Activated CD4-positive, alpha-beta T cell treated with anti-CD3 and anti-CD28 coated beads, Interleukin-2, amount 10 ng/mL, durations not matched to agents 7 days and 5 days (primary cell): ENCODE measurements at places on chromosomes 2 and 18. TPM values are rescaled to one million over a fixed set of nuclear protein-coding genes. Genes with fewer than 3 reads are reported as not detected.

Gene ALPP
- not detected for total RNA-seq

Gene MAP3K2
- 48.9 TPM for total RNA-seq

Gene SEPTIN10
- total RNA-seq, result 1.7 TPM

Gene HOXD8
- not detected for total RNA-seq

Gene ZSWIM2
- not detected for total RNA-seq

Gene INHBB
- total RNA-seq, result not detected

Gene L3MBTL4
- 0.33 TPM for total RNA-seq

Gene RNU2-63P
- total RNA-seq, result 1.9 TPM

Gene AMER3
- not detected for total RNA-seq

- no peaks in the 10 kb centered on the region for H3K27me3 ChIP-seq
- H3K4me3 ChIP-seq, result no peak overlapping the region
- no peak overlapping the region for H3K27ac ChIP-seq
- no peaks in the 10 kb centered on the region for H3K4me1 ChIP-seq
Measured at GRCh38 chr18:53909668-53910067, 314.8 kb downstream of the MBD2 start.

- no peak for DNase-seq
- no peak overlapping the region for H3K4me3 ChIP-seq
- peaks cover 2% of the 10 kb centered on the region for H3K27me3 ChIP-seq
- no peak overlapping the region for H3K27ac ChIP-seq
- H3K4me1 ChIP-seq, result no peaks in the 10 kb centered on the region
- no peaks in the 10 kb centered on the region for H3K36me3 ChIP-seq
Measured at GRCh38 chr2:46849721-46850556, 65.7 kb downstream of the MCFD2 start.

DNA sequence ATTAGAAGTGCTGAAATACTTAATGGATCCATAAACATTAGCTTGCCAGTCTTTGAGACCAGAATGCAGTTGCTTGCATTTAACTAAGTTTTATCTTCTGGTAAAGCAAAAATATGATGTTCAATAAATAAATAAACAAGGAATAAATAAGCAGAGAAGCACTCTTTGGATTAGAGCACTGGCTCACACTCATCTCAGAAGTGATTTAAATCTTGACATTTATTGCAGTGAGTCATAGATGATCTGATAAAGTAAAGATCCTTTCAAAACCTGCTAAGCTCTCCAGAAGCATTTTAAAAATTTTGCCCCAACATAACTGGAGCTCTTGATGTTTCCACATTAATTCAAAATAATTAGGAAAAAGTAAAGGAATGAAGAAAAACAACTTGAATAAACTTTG is 66.8 kb downstream of the KYNU start:
- no peak for DNase-seq
- H3K4me3 ChIP-seq, result no peak overlapping the region
- no peak overlapping the region for H3K27ac ChIP-seq
- H3K36me3 ChIP-seq, result no peaks in the 10 kb centered on the region
- H3K4me1 ChIP-seq, result no peaks in the 10 kb centered on the region

GRCh38 chr2:35933031-35933430 is 422.5 kb upstream of the CRIM1 start:
- no peaks in the 10 kb centered on the region for H3K4me1 ChIP-seq
- H3K4me3 ChIP-seq, result no peak overlapping the region

GRCh38 chr2:236679884-236680860 is 110.5 kb downstream of the ACKR3 start:
- DNase-seq, result no peak
- H3K27me3 ChIP-seq, result peaks cover 20% of the 10 kb centered on the region
- no peak overlapping the region for H3K4me3 ChIP-seq
- H3K36me3 ChIP-seq, result no peaks in the 10 kb centered on the region
- no peaks in the 10 kb centered on the region for H3K4me1 ChIP-seq

- no peaks in the 10 kb centered on the region for H3K36me3 ChIP-seq
Measured at GRCh38 chr2:66364495-66365333, 70.2 kb upstream of the MEIS1 start.

GRCh38 chr2:22634167-22634566 is 750.8 kb upstream of the KLHL29 start:
- no peak overlapping the region for H3K4me3 ChIP-seq
- H3K36me3 ChIP-seq, result no peaks in the 10 kb centered on the region
- H3K4me1 ChIP-seq, result no peaks in the 10 kb centered on the region
- no peaks in the 10 kb centered on the region for H3K27me3 ChIP-seq
- no peak for DNase-seq

DNA sequence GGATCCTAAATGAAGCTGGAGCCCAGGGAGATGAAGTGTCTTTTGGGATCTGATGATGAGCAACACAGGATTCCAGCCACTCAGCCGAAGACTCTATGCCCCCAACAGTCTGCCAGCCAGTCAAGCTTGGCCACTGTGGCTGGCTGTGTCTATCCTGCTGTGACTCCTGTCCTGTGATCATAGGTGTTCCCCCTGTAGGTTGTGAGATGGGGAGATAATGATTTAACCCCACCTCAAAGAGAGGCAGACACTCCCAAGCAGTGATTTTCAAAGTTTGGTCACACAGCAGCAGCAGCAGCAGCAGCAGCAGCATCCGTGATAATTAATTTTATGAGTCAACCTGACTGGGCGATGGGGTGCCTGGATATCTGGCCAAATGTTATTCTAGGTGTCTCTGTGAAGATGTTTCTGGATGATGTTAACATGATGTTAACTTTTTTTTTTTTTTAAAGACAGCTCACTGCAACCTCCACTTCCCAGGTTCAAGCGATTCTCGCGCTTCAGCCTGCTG is 21.4 kb upstream of the RHOB start:
- H3K27me3 ChIP-seq, result peaks cover 2% of the 10 kb centered on the region
- H3K4me3 ChIP-seq, result no peak overlapping the region
- no peaks in the 10 kb centered on the region for H3K36me3 ChIP-seq
- peaks cover 28% of the 10 kb centered on the region for H3K4me1 ChIP-seq
- H3K27ac ChIP-seq, result peak overlapping the region; percentile 90

GRCh38 chr2:75199428-75200011 is at the start of gene TACR1:
Gene TACR1 (minus strand): TSS chr2:75199520. CDS start chr2:75198934, 586 bp downstream.
- peak; percentile 61 for DNase-seq
- peaks cover 4% of the 10 kb centered on the region for H3K4me1 ChIP-seq
- H3K27me3 ChIP-seq, result peaks cover 72% of the 10 kb centered on the region
- H3K27ac ChIP-seq, result no peak within 1 kb of the TSS
- no peaks in the 10 kb centered on the region for H3K36me3 ChIP-seq

DNA sequence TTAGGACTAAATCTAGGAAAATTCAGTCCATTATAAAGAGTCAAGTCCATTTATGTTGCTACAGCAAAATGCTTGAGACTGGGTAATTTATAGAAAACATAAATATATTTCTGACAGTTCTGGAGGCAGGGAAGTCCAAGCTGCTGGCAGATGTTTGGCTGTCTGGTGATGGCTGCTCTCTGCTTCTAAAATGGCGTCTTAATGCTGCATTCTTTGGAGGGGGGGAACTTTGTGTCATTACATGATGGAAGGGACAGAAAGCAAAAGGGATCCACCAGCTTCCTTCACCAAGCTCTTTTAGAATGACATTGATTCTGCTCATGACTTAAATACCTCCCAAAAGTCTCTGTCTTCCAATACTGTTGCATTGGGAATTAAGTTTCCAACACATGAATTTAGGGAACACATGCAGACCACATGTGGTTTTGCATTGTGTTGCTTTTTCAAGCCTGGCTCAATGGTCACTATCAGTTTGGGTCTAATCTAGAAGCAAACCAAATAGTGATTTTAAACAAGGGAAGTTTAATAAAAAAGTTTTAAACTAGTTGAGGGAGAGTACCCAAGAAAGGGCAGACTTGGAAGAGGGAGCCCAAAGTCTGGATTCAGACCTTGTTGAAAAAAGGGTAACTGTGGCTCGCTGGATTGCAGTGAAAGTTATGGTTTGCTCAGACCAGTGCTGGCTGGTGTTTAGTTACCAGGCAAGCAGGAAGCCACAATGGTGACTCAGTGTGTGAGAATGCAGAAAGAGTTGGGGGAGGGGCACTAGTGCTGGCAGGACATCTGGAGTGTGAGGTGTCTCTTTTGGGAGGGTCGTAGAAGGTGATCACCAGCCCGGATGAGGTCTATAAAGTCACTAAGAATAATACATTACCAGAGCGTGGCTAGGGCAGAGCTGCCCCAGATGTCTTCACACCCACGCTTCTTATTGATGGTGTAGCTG is 30.8 kb downstream of the C18orf54 start:
- H3K27me3 ChIP-seq, result no peaks in the 10 kb centered on the region
- no peaks in the 10 kb centered on the region for H3K36me3 ChIP-seq
- H3K27ac ChIP-seq, result no peak overlapping the region

- peaks cover 13% of the 10 kb centered on the region for H3K4me1 ChIP-seq
- H3K4me3 ChIP-seq, result no peak overlapping the region
- no peak for DNase-seq
- H3K36me3 ChIP-seq, result no peaks in the 10 kb centered on the region
- peaks cover 16% of the 10 kb centered on the region for H3K27me3 ChIP-seq
Measured at GRCh38 chr2:238952261-238952919, 104.5 kb downstream of the TWIST2 start.

DNA sequence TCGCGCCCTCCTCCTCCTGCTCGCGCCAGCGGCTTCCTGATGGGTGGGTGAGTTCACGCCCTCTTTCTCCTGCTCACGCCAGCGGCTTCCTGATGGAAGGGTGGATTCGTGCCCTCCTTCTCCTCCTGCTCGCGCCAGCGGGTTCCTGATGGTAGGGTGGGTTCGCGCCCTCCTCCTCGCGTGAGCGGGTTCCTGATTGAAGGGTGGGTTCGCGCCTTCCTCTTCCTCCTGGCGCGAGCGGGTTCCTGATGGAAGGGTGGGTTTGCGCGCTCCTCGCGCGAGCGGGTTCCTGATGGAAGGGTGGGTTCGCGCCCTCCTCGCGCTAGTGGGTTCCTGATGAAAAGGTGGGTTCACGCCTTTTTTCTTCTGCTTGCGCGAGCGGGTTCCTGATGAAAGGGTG is 62.0 kb upstream of the MGAT5 start:
- no peak for DNase-seq
- no peak overlapping the region for H3K27ac ChIP-seq
- H3K36me3 ChIP-seq, result peaks cover 14% of the 10 kb centered on the region
- H3K4me1 ChIP-seq, result peaks cover 32% of the 10 kb centered on the region

DNA sequence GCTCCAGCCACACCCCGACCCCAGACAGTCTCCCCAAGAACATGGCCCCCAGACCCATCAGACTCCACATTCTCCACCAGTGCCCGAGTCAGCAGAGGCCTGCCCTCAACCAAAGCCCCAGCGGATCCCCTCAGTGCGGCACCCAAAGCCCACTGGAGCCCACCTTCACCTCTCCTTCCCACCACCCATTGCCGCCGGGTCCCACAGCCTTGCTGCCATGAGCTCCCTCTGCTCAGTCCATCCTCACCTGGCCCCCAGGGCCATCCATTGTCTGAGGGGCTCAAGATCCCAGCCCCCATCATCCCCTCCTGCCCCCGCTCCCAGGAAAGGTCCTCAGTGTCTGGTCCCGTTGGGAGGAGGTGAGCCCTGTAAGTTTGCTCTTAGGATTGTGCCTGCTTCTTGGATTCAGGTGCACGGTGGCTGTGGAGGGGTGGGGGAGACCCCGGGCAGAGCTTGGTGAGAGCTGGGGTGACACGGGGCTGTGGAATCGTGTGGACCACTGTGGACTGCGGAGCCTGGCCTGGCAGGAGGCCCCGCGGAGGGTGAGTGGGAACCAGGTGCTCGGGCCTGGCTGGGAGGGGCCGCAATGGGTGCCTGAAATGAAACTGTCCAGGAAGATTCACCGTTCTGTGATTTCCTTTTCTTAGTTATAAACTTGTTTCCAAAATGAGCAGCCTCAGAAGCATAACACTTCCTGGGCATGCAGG is 32.7 kb upstream of the GPC1 start:
- peaks cover 21% of the 10 kb centered on the region for H3K4me1 ChIP-seq
- H3K36me3 ChIP-seq, result no peaks in the 10 kb centered on the region
- no peak overlapping the region for H3K4me3 ChIP-seq
- no peak for DNase-seq
- H3K27ac ChIP-seq, result peak overlapping the region; percentile 88

DNA sequence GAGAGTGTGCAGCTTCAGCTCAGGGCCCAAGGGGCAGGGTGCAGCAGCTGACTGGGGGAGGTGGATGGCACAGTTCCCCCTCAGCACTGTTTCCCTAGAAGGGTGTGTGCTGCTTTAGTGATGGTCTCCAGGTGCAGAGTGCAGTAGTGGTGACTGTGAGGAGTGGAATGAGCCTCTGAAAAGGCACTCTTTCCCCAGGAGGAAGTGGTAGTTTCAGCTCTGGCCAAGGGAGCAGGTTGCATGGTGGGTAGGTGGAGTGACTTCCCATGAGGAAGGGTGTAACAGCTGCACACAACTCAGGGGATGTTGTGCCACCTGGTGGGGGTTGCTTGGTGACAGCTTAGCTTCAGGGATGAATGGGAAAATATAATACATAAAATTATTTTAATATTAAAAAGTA is 251.5 kb upstream of the NXPH2 start:
- H3K4me1 ChIP-seq, result no peaks in the 10 kb centered on the region
- no peaks in the 10 kb centered on the region for H3K36me3 ChIP-seq
- H3K27ac ChIP-seq, result no peak overlapping the region
- DNase-seq, result no peak
- H3K27me3 ChIP-seq, result no peaks in the 10 kb centered on the region

DNA sequence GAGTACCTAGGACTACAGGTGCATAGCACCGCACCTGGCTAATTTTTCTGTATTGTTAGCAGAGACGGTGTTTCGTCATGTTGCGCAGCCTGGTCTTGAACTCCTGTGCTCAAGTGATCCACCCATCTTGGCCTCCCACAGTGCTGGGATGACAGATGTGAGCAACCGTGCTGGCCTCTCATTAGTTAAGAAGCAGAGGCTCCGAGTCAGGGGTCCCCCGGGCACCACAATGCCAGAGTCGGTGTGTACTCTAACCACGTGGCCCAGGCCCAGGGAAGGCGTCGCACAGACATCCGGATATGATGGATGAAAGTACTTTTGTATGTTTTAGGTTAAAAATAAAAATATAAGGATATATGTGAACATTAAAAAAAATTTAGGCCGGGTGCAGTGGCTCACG is 28.3 kb upstream of the HPCAL1 start:
- DNase-seq, result no peak
- no peak overlapping the region for H3K27ac ChIP-seq
- H3K4me1 ChIP-seq, result peaks cover 14% of the 10 kb centered on the region
- H3K36me3 ChIP-seq, result no peaks in the 10 kb centered on the region
- no peak overlapping the region for H3K4me3 ChIP-seq
- H3K27me3 ChIP-seq, result no peaks in the 10 kb centered on the region

DNA sequence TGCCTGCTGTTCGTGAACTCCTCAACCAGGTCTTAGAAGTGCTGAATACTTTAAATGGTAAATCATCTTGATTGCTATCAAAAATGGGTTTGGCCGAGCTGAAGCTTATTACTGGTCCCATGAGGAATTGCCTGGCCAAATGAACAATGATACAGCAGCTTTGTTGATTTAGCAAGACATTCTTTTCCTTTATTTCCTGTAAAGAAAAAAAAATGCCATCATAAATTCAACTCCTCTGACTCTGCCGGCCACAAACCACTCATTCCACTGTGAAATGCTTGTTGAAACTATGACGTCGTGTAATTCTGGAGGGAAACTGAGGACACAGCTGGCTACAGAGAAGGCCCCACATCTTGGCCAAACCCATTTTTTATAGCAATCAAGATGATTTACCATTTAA is 74.2 kb upstream of the ID2 start:
- H3K4me1 ChIP-seq, result peaks cover 27% of the 10 kb centered on the region
- no peaks in the 10 kb centered on the region for H3K36me3 ChIP-seq
- peaks cover 2% of the 10 kb centered on the region for H3K27me3 ChIP-seq
